SJCRH30 (cell line): ENCODE measurements at places on chromosomes 12 and 14. TPM values are rescaled to one million over a fixed set of nuclear protein-coding genes. Genes with fewer than 3 reads are reported as not detected.

POTEG gene
- total RNA-seq: not detected in 2 replicates

KLHDC1 gene
- total RNA-seq: 0.10 and 0.32 TPM in 2 replicates

- no peaks in the 10 kb centered on the region for H3K4me1 ChIP-seq
- no peak overlapping the region for H3K4me3 ChIP-seq
- no peaks in the 10 kb centered on the region for H3K36me3 ChIP-seq
- no peaks in the 10 kb centered on the region for H3K27me3 ChIP-seq
These were observed 455.9 kb upstream of the USP15 start for GRCh38 chr12:61804301-61804700.

TBX3 gene
- not detected in 2 replicates for total RNA-seq

FUT8 gene
- total RNA-seq: 11.0 and 12.2 TPM in 2 replicates
